T-cell (primary cell): ENCODE measurements at places on chromosomes 7 and 10. TPM values are rescaled to one million over a fixed set of nuclear protein-coding genes. Genes with fewer than 3 reads are reported as not detected.

DNA sequence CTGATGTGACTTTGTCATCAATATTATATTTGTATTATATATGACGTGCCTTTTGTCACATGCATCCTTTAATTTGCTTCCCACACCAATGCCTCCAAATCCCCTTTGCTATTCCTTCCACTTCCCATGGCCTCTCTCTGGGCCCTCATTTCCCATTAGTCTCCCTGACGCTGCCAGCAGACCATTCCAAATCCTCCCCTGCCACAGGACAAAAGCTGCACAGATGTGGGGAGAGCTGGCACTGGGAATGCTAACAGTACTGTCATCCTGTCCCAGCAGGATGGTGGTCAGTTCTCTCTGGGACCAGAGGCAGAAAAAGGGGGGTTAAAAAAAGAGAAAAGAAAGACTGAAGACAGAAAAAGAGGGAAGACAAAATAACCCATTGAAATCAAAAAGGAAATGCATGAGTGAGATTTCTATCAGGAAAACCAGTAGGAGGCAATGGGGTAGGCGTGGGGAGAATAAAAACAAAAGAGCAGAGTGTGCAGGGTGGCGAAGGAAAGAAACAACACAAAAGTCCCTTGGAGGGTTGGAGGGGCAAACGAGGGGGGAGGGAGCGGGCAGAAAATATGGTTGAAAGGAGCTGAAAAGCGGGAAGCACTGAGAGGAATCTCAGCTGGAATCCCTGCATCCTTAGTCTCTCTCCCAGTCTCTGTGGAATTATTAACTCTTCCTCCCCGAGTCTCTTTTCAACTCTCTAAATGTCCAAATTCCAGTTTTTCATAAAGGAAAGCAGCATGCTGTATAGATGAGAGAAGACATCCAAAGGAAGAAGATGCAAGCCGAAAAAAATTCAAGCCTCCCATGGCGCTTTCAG, 59.2 kb upstream of the PTN start:
- no peaks in the 10 kb centered on the region for H3K4me1 ChIP-seq
- H3K27me3 ChIP-seq: no peaks in the 10 kb centered on the region
- no peak for DNase-seq
- no peak overlapping the region for H3K27ac ChIP-seq

DNA sequence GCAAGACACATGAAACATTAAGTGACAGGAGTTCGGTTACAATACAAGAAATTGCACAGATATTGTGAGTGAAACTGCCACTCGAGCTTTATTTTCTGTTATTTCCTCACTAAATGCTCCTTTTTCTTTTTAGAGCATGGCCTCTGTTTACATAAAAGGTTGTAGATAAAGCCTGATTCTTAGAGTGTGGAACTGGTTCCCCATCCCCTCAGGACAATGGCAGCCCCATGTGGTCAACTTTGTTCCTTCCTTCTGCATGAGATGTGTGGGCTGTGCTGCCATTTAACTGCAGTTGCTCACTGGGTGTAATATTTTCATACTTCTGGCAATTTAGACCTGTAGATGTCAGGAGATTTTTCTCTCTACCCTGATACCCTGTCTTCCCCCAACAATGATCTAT, 70.2 kb downstream of the LRGUK start:
- H3K27ac ChIP-seq: no peak overlapping the region
- H3K36me3 ChIP-seq: no peaks in the 10 kb centered on the region
- no peaks in the 10 kb centered on the region for H3K27me3 ChIP-seq
- no peaks in the 10 kb centered on the region for H3K4me1 ChIP-seq
- no peak for DNase-seq
- H3K4me3 ChIP-seq: no peak overlapping the region

GRCh38 chr10:92690211-92690914, 608 bp downstream of the HHEX start:
- H3K27ac ChIP-seq: no peak overlapping the region
- peak overlapping the region; percentile 71 for H3K4me3 ChIP-seq
- H3K4me1 ChIP-seq: peaks cover 37% of the 10 kb centered on the region
- H3K27me3 ChIP-seq: no peaks in the 10 kb centered on the region
- H3K36me3 ChIP-seq: no peaks in the 10 kb centered on the region

- no peak overlapping the region for H3K4me3 ChIP-seq
- no peaks in the 10 kb centered on the region for H3K36me3 ChIP-seq
- H3K4me1 ChIP-seq: peaks cover 33% of the 10 kb centered on the region
- H3K27me3 ChIP-seq: no peaks in the 10 kb centered on the region
- H3K27ac ChIP-seq: no peak overlapping the region
Measured at GRCh38 chr7:131186816-131187215, 140.9 kb upstream of the MKLN1 start.

DNA sequence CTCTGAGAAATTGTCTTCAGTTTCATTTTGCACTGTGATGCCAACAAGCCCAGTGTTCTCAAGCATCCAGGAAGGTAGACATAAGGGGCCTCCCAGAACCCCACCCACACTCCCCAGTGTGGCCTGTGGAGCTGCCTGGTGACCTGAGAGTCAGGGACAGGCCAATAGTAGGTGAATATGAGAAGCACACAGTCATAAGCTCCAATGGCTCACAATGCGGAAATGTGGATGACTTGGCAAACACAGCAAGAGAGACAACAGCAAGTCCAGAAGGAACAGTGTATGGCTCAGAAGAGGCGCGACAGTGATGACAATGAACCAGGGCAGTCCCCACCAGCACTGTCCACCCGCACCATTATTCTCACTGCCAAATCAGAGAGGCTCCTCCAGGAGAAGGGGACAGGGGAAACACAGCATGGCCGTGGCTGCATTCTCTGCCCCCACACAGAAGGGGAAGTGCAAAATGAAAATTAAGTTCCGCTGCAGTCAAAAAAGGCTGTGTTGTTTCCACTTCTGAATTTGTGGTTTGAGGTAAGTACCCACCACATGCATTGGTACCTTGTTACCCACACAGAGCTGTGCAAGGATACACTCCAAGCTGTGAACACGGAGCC, 419.8 kb downstream of the GRID1 start:
- no peak overlapping the region for H3K27ac ChIP-seq
- H3K4me3 ChIP-seq: no peak overlapping the region
- no peaks in the 10 kb centered on the region for H3K36me3 ChIP-seq
- H3K4me1 ChIP-seq: no peaks in the 10 kb centered on the region

DNA sequence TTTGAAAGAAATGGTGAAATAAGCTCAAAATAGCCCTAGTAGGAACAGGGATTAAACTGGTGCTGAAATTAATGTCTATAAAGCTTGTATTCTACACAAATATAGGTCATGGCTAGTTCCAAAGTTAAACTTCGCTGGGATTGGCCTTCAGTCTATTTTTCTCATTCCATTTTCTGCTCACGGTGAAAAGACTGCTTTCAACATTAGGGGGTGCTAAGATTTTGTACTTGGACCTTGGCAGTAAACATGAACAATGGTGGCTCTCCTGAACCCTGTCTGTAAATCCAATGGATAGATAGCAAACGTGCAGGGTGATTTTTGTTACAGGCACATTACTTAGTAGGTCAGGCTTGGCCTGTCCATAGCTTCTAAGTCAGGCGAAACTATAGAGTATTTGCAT, 36.0 kb upstream of the RSU1 start:
- no peak for DNase-seq
- no peaks in the 10 kb centered on the region for H3K27me3 ChIP-seq
- no peaks in the 10 kb centered on the region for H3K4me1 ChIP-seq
- H3K36me3 ChIP-seq: no peaks in the 10 kb centered on the region

- H3K4me3 ChIP-seq: no peak overlapping the region
- H3K36me3 ChIP-seq: no peaks in the 10 kb centered on the region
- H3K4me1 ChIP-seq: no peaks in the 10 kb centered on the region
- no peak for DNase-seq
Measured at GRCh38 chr7:13259930-13260329, 572.5 kb downstream of the ARL4A start.

DNA sequence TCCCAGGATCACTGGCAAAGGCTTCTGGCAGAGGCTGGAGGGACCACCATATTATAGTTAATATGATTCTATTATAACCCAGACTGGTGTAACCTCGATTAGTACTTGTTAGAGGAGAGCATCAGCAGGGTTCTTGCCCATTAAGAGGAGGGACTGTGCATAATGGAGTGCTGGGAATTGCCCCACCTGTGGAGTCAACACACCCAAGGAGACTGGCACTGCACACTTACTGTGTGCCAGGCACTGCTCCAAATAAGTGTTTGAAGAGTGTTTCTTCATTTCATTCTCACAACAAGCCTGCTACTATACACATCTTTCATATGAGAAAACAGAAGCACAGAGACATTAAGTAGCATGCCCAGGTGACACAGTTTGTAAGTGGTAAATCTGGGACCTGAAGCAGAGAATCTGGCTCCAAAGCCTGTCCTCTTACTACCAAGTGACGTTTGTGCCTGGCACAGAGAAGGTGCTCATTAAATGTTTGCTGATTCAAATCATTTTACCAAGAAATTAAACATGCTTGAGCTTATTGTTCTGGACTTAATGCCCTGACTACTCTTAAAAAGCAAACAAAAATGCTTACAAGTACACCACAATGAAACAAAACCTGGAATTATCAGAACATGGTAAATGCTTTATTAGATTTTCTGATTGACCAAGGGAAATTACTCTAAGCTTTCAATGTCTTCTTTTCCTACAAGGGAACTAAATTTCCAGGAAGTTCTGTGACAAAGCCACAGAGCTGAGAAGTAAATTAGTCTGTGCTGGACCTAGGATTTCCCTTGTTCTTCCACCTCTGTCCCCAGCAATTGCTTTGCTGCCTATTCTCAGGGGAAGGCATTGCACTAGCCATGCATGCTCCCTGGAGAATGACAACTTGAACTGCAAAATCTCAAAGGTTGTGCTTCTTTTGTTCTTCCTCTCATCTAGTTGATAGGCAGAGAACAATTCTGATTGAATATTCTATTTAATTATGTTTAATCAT, 809 bp downstream of the SLC13A1 start:
- H3K27me3 ChIP-seq: no peaks in the 10 kb centered on the region
- H3K27ac ChIP-seq: no peak overlapping the region
- no peak overlapping the region for H3K4me3 ChIP-seq
- H3K36me3 ChIP-seq: no peaks in the 10 kb centered on the region
- no peaks in the 10 kb centered on the region for H3K4me1 ChIP-seq

GRCh38 chr10:78808736-78809367, 259.9 kb upstream of the ZMIZ1 start:
- no peaks in the 10 kb centered on the region for H3K36me3 ChIP-seq
- DNase-seq: no peak
- H3K4me1 ChIP-seq: no peaks in the 10 kb centered on the region
- H3K4me3 ChIP-seq: no peak overlapping the region
- no peak overlapping the region for H3K27ac ChIP-seq

- H3K4me1 ChIP-seq: no peaks in the 10 kb centered on the region
- no peaks in the 10 kb centered on the region for H3K27me3 ChIP-seq
- H3K36me3 ChIP-seq: no peaks in the 10 kb centered on the region
- DNase-seq: no peak
Measured at GRCh38 chr7:25787336-25787735, 364.7 kb upstream of the NFE2L3 start.

DNA sequence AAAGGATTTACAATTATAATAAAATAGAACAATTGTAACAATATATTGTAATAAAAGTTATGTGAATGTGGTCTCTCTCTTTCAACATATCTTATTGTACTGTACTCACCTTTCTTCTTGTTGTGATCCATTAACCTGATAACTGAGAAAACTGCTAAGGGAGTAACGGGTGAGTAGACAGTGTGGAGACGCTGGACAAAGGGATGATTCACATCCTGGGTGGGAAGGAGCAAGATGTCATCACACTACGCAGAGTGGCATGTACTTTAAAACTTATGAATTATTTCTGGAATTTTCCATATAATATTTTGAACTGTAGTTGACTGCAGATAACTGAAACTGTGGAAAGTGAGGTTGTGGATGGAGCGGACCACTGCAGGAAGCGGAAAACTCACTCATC, 91.2 kb upstream of the PLPP4 start:
- H3K4me1 ChIP-seq: no peaks in the 10 kb centered on the region
- H3K27ac ChIP-seq: no peak overlapping the region
- no peak for DNase-seq
- no peaks in the 10 kb centered on the region for H3K27me3 ChIP-seq

DNA sequence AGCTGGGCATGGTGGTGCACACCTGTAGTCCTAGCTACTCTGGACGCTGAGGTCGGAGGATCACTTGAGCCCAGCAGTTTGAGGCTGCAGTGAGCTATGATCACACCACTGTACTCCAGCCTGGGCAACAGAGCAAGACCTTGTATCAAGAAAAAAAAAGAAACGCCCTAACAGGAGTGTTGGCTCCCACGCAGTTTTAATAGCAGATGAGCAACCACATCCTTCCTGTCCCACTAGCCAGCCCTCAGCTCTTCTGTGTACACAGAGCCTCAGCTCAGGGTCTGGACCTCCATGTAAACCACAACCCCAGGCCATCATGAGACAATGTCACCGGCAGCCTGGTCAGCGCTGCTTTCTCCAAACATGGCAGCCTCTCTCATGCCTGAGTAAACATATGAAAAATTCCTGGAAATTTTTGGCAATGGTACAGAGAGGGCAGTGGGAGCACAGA, 108.2 kb downstream of the PIP4K2A start:
- H3K36me3 ChIP-seq: peaks cover 3% of the 10 kb centered on the region
- no peak overlapping the region for H3K4me3 ChIP-seq
- H3K27ac ChIP-seq: peak overlapping the region; percentile 93
- no peak for DNase-seq
- peaks cover 37% of the 10 kb centered on the region for H3K4me1 ChIP-seq

- H3K27me3 ChIP-seq: no peaks in the 10 kb centered on the region
- peaks cover 38% of the 10 kb centered on the region for H3K4me1 ChIP-seq
- peak overlapping the region; percentile 72 for H3K4me3 ChIP-seq
- peak overlapping the region; percentile 71 for H3K27ac ChIP-seq
Measured at GRCh38 chr10:110007161-110007700, 553 bp upstream of the ADD3 start.

GRCh38 chr10:13644866-13645265, 58.1 kb downstream of the PRPF18 start:
- H3K36me3 ChIP-seq: peaks cover 11% of the 10 kb centered on the region
- no peak overlapping the region for H3K4me3 ChIP-seq
- no peak overlapping the region for H3K27ac ChIP-seq
- no peak for DNase-seq

- H3K27me3 ChIP-seq: no peaks in the 10 kb centered on the region
- no peak for DNase-seq
- no peak overlapping the region for H3K27ac ChIP-seq
Measured at GRCh38 chr7:92745241-92745640, 91.1 kb downstream of the CDK6 start.

DNA sequence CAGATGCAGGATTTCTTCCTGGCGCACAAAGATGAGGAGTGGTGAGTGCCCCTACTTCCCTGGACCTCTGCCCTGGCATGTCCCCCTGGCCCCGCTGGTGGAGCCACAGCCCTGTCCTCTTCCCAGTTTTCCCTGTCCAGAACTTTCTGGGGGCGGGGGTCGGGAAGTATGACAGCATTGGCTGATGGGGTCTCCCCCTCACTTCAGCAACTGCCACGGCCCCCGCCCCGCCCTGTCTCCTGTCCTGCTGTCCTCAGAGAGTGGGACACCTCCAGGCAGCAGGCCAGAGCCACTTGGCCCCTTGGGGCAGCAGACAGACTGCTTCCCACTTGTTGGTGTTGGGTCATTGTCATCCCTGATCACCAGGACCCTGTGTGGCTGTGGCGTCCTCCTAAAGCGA, 7.3 kb downstream of the SRRT start:
- no peak for DNase-seq
- H3K4me1 ChIP-seq: peaks cover 3% of the 10 kb centered on the region
- H3K27me3 ChIP-seq: no peaks in the 10 kb centered on the region
- no peak overlapping the region for H3K4me3 ChIP-seq
- H3K36me3 ChIP-seq: peaks cover 31% of the 10 kb centered on the region
- H3K27ac ChIP-seq: no peak overlapping the region

The NRG3 gene
- 0.12 TPM for total RNA-seq

The PPA1 gene
- 60.1 TPM for total RNA-seq

The NEURL1 gene
- 0.46 TPM for total RNA-seq

The GRID2IP gene
- total RNA-seq: 0.66 TPM

The GIMAP8 gene
- total RNA-seq: 52.8 TPM

The TMEM225B gene
- 1.4 TPM for total RNA-seq

The OR2A5 gene
- not detected for total RNA-seq

The HOXA9 gene
- 0.57 TPM for total RNA-seq
